Stimulated activated CD8-positive, alpha-beta memory T cell treated with anti-CD3 and anti-CD28 coated beads, Interleukin-4, amount 100 ng/mL, for 4 hours (primary cell): ENCODE measurements at places on chromosomes 11 and 22.

DNA sequence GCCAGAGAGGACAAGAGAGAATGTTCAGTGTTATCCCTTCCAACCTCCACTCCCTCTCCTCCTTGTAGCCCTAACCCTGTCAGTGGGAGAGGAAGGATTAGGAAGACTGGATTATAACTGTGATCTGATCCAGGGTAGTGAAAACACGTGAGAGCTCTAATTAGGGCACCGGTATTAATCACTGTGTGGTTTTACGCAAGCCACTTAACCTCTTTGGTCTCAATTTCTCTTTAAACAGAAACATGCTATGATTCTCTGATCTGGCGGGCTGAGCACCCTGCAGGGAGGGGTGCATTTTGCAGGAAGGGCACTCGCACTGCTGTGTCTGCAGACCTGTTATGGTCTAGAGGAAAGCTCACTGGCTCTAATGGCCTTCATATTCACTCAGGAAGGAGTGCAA is 11.5 kb downstream of the RPL27A start:
- DNase-seq: no peak

DNA sequence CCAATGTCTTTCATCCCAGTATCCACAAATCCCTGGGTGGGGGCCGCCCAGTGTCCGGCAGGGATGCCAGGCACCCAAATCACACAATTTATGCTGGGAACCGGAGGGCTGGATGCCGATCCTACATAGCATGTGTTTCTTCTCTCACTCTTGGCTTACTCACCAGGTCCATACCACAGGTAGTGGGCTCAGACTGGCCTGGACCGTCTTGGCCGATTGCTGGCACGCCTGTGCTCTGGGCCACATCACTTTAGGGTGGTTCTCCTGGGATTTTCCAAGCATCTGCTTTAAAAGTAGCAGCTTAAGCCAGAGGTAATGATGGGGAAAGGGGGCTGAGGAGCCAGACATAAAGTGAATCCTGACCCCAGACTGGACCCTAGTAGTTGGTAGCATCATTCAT is 22.6 kb upstream of the ALDH3B2 start:
- no peak for DNase-seq

DNA sequence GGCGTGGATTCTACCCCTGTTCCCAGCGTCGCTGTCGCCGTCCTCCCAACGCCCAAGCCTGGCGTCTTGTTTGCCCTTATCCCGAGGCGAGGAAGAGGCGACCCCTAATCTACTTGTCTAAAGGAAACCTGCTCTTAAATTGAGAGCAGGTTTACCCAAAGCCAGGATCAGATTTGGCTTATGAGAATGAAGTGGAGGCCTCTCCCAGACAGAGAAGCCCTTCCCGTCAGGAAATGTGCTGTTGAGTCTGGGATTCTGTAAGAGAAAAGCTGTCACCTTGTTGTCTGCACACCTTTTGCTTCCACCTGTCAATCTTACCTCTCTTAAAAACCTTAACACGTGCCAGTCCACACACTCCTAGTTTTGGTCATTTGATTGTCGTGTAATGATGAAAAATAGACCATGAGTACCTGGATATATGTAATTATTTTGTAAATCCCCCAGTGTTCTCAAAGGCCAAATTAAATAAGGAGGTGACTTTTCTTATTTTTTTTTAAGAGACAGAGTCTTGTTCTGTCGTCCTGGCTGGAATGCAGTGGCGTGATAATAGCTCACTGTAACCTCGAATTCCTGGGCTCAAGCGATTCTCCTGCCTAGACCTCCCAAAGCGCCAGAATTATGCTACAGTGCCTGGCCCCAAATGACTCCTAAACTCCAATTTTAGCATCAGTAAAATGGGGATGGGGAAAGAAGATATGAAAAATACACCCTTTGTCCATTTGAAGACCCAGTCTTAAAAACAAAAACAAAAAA is 627 bp downstream of the GTF2H1 start:
- no peak for DNase-seq

DNA sequence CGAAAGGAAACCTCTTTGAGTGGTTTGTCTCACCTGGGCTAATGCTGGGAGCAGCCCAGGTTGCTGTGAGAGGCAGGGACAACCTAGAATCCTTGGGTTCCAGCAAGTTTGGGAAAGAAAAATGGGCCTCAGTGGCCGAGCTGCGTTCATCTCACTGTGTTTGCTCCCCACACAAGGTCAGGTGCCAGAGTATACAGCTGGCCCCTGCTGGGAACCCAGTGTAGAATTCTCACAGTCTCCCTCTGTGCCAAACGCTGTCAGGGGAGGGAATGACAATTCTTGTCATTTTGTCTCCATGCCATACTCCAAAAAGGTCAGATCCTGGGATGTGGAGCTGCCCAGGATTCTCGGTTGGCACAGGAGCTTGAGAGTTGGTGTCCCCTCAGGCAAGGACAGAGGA is 4.3 kb downstream of the DGKZ start:
- DNase-seq: no peak

GRCh38 chr11:76694664-76695063 is 24.1 kb upstream of the LRRC32 start:
- DNase-seq: no peak

DNA sequence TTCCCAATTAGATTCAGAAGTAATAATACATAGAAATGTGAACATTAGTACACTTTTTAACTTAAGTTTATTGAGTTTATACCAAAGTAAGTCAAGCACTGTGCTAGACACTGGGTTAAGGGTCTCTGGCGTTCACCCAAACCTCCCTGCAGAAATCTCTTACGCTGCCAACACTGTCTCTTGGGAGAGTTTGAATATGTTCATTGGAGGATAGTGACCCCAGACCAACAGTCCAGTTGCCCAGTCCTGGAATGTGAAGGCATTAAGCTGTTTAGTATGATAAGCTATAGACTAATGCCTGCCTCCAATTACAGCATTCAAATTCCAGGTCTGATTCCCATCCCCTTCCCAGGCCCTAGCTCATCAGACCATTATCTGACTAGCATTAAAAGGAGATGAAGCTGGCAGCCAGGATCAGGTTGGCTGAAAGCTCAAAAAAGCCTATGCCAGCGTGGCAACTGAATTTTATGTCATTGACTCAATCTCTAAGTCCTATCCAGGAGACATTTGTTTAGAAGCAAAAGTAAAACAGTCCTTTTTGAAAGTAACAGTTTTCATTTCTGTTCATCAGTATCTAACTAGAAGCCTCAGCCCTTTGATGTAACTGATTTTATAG is 77.8 kb downstream of the SFI1 start:
- DNase-seq: no peak

DNA sequence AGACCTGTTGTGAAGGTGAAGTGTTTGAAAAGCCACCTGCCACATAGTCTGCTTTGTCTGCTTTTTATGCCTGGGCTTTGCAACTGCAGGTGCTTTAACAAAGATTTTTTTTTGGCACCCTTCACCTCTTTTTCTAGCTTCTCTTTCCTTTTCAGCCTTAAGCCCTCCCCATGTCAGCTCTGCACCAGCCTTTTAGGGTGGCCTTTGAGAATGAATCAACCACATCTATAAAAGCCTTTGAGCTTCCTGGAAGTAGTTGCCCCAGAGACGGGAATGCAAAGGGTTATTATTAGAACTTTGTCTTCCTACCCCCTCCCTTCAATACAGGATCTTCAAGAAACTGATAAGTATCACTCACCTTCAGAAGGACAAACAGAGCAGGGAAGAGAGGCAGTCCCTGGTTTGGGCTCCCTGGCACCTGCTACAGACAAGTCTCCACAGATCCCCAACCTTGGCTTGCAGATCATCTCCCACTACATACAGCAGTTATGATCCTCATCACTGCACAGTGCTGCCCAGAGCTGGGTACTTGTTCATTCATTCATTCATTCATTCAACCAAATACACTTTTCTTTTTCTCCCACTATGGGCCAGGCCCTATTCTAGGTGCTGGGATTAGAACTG is 8.0 kb downstream of the PVALB start:
- DNase-seq: no peak

DNA sequence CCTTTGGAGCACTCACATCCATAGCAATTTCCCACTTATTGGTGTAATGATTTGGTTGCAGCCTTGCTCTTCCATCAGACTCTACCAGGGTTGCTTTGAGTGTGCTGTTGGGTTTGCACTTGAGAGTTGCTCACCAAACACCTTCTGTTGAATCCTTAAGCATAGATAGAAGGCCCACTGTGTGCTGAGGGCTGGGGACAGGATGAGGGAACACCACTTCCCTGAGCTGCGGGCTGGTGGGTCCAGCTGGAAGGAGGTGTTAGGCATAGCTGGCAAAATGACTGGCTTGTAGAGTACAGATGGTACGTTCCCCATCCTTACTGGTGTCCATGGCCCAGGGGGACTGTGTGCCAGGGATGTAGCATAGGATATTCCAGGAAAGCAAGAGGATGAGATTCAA is 3.9 kb downstream of the PRDM11 start:
- no peak for DNase-seq

- no peak for DNase-seq
Measured at GRCh38 chr22:36218648-36219193, 17.1 kb upstream of the APOL4 start.
